ENCODE measurements at places on chromosomes 2 and 18. TPM values are rescaled to one million over a fixed set of nuclear protein-coding genes. Genes with fewer than 3 reads are reported as not detected.

DNA sequence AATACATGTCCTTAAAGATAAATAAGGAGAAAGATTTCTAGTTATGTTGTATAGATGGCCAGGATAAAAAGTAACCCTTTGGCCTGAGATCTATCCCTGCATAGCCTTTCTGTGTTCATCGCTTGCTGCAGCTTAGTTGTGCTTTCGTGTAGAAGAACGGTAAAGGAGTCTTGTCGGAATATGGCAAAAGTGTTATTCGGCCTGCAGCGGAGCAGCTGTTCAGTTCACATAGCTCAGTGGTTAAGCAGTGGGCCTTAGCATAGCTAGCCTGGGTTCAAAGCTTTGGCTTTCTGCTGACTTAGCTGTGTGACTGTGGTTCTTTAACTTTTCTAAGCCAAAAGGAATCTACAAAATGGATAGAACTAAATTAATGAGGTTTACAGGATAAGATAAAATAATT lies 55.4 kb downstream of the MALT1 start:
- DNase-seq: no peak

Gene NEU4
- polyA plus RNA-seq: 0.07 TPM

DNA sequence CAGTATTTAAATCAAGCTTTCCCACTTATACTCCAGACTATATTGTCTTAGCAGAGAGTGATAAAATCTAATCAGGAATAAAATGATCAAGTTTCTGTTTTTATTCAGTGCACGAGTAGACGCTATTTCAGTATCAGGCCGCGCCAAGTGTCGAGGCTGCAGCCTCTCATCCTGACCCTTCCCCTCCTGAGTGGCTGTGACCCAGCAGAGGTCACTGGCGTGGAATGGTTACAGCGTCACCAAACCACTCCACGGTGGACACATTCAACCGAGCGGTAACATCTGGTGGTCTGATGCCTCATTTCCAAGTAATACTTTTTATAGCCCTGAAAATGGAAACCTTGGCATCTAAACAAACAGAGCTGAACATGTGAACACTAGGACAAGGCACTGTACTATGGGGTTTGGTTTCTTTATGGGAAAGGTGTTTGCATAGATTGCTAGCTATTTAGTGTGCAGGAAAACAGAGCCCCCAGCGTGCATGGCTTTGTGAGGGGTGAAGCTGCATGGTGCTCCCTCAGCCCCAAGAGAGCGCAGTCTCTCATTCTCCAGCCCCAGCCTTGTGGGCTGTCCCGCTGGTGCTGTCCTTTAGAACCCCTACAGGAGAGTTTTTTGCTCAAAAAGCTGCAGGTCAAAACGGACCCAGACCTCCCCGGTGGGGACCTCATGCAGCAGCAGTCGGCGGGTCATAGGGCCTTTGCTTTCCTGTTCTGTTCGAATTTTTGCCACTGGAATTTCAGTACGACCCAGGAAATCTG lies 28.4 kb downstream of the FAM228A start:
- DNase-seq: no peak

DNA sequence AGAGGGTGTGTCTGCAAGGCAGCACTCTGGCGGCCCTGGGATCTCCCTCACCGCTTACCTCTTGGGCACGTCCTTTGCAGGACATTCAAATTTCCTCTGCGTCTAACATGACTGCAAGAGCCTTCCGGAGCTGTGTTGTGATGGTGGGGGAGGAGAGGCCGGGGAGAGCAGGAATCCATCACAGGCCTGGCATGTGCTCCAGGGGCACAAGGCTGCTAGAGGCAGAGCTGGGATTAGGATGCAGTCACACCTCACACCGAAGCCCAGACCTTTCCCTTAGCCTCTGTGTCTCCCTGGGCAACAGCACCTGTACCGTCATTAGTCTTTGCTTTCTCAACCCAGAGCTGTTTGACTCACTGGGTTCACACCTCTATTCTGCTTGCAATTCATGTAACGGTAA lies 111.3 kb downstream of the CMPK2 start:
- no peak for DNase-seq

DNA sequence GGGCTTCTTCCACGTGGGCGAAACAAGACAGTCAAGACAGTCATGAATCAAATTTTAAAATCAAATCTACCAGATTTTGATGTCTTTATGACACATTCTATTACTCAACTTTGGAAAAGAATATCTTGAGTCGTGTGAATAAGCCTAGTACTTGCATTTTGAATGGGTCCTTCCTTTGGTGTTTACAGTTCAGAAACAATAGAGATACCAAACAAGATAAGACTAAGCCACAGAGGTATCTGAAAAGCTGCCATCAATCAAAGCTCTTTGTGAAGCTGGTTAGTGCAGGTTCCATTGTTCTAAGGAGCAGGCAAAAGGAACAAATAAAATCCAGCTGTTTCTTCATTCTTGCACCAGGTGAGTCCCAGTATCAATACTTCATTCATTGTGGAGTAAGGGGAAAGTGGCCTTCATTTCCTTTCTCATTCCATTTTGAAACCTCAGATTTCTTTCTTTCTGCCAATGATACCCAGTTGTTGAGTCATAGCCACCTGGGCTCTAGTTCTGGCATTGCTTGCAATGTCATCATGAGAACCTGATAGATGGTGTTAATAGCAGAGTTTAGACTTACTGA lies 151.7 kb upstream of the L3MBTL4 start:
- DNase-seq: no peak

DNA sequence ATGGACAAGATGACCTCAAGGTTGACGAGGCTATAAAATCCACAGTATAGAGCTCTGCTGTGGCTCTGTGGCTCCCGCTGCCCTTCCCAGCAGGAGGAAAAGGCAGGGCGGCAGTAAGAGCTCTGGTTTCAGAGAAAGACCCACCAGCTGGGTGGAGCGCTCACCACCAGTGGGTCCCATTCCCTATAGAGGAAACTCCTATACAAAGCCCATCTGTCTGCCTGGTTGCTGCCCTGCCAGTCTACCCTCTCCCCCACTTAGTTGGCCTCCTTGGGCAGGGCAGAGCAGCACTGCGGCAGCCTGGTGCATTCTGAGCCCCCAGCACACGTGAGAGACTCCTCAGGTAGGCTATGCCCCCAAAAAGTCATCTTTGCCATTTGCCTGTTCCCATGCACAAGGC lies 26.5 kb downstream of the TNS1 start:
- peak; percentile 19 for DNase-seq

GRCh38 chr2:43737855-43738254 lies 36.0 kb upstream of the DYNC2LI1 start:
- no peak for DNase-seq

- DNase-seq: no peak
Observed at GRCh38 chr18:2908946-2909335, 62.1 kb downstream of the EMILIN2 start.

DNA sequence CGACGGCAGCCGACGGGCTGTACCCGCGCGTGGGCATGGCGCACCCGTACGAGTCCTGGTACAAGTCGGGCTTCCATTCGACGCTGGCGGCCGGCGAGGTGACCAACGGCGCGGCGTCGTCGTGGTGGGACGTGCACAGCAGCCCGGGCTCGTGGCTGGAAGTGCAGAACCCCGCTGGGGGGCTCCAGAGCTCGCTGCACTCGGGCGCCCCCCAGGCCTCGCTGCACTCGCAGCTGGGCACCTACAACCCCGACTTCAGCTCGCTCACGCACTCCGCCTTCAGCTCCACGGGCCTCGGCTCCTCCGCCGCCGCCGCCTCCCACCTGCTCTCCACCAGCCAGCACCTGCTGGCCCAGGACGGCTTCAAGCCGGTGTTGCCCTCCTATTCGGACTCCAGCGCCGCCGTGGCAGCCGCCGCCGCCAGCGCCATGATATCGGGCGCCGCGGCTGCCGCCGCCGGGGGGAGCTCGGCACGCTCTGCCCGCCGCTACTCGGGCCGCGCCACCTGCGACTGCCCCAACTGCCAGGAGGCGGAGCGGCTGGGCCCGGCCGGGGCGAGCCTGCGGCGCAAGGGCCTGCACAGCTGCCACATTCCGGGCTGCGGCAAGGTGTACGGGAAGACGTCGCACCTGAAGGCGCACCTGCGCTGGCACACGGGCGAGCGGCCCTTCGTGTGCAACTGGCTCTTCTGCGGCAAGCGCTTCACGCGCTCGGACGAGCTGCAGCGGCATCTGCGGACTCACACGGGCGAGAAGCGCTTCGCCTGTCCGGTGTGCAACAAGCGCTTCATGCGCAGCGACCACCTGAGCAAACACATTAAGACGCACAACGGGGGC lies 2.0 kb downstream of the SP9 start:
- peak; percentile 73 for DNase-seq

Gene MROH2A
- not detected for polyA plus RNA-seq

DNA sequence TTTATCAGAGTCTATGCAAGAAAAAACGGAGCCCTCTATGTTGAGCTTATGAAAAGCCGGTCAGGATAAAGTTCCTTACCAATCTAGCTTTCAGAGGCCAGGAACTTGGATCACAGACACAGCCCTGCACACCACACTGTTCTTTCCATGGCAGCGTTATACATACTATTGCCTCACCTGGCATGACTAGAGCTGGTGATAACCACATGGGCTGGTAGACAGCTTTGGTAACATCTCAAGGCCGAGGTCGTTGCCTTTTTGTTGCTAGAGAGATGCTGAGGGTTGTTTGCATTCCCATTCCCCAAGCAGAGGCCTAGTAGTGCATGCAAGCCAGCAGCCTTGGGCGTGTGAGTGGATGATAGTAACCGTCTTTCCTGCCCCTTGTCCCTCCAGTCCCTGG lies 78.0 kb downstream of the ITGB1BP1 start:
- DNase-seq: no peak

Gene MAL
- polyA plus RNA-seq: 8.4 TPM

Gene CCDC148
- polyA plus RNA-seq: 0.24 TPM

GRCh38 chr2:102971701-102972100 lies 209.9 kb downstream of the TMEM182 start:
- DNase-seq: no peak

- DNase-seq: no peak
Observed at GRCh38 chr18:9594823-9595596, 19.3 kb downstream of the PPP4R1 start.

DNA sequence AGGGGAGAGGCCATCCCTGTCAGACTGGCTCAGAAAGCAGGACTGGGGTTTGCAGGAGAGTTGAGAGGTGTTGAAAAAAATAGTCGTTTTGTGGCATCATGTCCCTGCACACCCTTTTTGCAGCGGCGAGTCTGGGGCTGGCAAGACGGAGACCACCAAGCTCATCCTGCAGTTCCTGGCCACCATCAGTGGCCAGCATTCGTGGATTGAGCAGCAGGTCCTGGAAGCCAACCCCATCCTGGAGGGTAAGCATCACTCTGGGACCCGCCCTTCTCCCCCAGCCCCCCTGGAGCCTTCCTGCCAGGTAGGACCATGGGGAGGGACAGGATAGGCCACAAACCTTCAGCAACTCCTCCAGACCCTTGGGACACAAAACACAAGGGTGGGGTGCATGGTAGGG lies 34.2 kb downstream of the MYO7B start:
- no peak for DNase-seq

DNA sequence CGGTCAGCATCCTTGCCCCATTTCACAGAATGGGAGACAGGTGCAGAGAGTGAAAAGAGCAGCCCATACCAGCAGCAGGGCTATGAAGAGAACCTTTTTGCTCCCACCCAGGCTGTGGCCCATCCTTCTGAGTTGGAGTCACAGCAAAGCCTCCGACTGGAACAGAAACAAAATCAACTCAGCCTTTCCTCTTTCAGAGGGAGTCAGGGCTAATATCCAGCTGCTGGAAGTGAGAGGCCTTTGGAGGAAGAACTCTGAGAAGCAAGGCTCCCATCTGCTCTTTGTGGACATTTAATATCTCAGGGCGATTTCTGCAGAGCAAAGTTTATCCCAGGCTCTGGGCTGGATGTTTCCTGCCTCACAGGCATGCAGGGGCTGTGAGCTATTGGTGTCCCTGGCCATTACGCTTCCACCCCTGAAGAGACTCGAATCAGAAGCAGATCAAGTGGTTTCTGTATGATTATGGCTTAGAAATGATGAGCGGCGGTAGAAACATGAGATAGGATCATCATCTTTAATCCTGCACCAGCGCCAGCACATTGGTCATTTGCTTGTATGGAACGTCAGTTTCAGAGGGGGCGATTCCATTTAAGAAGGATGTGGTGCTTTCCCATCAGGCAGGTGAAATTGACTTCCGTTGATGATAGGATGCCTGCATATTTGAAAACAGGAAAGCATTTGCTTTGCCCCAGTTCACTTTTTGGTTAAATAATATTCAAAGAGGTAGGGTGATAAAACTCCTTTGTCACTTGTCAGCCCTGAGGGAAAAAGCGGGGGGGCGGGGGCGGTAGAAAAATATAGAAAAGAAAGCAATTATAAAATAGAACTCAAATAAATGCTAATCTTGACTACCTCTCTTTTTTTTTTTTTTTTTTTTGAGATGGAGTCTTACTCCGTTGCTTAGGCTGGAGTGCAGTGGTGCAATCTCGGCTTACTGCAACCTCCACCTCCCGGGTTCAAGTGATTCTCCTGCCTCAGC lies 152.4 kb downstream of the LRRC30 start:
- DNase-seq: no peak

DNA sequence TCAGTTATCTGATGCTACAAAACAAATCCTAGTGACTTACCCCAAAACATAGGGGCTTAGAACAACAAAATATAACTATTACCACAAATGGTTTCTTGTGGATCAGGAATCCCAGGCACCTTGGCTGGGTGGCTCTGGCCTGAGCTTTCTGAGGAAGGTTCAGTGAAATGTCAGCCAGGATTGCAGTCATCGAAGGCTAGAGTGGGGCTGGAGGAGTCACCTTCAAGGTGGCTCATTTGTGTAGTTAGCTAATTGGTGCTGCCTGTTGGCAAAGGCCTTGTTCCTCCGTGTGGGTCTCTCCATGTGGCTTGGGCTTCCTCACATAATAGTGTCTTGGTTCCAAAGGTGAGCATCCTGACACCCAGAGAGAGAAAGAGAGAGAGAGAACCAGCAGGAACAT lies 57.4 kb downstream of the COPS8 start:
- no peak for DNase-seq

- DNase-seq: no peak
Observed at GRCh38 chr2:157439824-157440186, 4.1 kb downstream of the CYTIP start.

- no peak for DNase-seq
Observed at GRCh38 chr2:62570861-62571698, 65.1 kb upstream of the TMEM17 start.

- no peak for DNase-seq
Observed at GRCh38 chr2:10080536-10081304, 509 bp upstream of the CYS1 start.

DNA sequence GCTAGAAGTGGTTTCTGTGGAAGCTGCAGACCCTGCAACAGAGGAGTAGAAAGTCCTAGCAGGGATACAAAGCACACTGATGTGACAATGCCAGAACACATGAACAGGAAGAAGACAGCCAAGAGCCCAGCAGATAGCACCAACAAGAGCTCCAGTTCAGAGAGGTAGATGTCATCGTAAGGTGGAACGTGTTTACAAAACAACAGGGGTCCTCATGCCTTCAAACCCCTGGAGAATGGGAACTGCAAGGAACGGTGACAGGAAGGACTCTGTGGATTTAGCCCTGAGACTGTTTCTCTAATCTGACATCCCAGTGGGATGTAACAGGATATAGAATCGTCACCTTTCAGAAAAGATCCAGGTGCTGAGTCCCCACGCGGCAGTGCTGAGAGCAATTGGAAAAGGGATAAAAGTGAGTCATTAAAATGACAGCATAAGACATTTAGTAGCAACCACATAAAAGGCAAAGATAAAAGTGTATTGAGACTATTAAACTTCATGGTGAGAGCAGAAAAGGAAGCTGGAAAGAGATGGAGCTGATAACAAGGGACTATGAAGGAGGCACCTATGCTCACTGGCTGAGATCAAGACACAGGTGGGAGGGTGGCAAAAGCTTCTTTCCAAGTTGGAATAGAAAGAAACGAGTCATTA lies 195.2 kb downstream of the FBXO15 start:
- DNase-seq: no peak

Gene INPP5D
- 4.1 TPM for polyA plus RNA-seq

- no peak for DNase-seq
Observed at GRCh38 chr18:57793302-57793986, 9.7 kb downstream of the ATP8B1 start.

- DNase-seq: no peak
Observed at GRCh38 chr2:30786923-30787685, 20.1 kb downstream of the CAPN13 start.
